Caudate nucleus (tissue), 63 donors: ENCODE measurements at places on chromosomes 12 and 14.

DNA sequence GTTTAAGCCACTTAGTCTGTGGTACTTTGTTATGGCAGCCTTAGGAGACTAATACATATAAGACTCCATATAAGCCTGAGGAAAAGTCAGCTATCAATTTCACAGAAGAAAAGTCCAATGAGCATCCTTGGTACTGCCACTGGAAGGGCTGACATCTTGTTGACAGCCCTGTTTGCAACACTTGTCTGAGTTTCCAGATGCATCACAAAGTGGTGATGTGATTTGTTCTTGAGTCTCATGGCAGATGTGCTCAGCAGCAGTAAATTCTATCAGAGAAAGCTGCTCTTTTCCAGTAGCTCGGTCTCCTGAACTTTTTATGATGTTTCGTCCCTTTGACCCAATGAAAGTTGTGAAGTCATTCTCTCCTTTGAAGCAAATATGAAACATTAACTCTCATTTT, 54.3 kb downstream of the STON2 start:
- DNase-seq = no peak

DNA sequence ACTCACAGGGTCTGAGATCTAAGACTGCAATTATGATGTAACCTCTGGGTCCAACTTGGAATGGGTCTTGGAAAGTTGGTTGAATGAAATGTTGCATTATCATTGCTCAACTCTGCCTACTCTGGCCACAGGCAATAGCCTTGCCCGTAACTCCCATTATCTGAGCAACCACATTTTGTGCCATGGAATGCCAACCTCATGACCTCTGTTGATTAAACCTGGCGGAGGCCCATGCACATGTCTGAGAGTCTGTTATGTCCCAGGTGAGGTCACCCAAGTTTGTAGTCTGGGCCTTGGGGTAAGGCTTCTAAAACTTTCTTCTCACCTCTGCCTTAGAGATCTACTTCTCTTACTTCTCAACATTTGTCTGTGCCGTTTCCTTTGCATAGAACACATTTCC, 140.9 kb downstream of the TBX5 start:
- DNase-seq = no peak

GRCh38 chr12:10363914-10364814, 25.7 kb downstream of the KLRK1 start:
- DNase-seq = no peak

DNA sequence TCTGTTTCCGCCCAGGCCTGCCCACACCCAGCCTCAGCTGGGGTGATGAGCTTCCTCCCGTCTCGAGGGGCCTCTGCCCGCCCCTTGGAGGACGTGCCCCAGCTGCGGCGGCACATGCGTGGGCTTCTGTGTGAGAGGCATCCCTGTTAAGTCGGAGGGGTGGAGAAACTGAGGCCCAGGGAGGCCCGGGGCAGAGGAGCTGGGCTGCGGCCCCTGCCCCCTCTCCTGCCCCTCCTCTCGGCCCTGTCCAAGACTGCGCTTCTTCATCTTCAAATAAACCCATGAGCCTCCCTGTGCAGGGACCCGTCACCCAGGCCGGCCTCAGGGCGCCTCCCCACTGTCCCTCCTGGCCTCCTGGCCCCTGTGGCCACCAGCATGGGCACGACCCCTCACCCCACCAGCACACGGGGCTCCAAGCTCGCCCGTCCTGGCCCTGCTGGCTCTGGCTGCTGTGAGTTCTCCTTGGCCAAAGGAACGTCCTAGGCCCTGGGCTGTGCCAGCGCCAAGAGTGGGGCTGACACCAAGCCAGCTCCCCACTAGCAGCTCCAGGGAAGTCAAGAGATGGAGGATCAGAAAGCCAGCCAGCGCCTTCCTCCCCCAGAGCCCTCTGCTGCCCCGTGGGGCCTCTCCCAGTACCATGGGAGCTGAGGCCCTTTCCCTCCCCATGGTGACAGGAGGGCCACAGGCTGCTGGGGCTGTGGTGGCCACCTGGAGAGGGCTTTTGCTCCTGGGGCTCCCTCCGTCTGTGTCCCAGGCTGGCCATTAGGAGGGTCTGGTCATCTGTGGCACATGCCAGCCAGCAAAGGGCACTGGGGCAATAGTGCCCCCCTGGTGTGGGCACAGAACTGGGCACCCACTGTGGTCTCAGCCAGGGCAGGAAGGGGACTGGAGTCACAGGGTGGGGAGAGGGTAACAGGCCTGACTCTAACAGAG, 180.4 kb downstream of the KIF26A start:
- DNase-seq = no peak
